ENCODE measurements at places on chromosomes 5 and 9.
A peak's percentile ranks its signal among the peaks of the same experiment; 100 is the strongest.

DNA sequence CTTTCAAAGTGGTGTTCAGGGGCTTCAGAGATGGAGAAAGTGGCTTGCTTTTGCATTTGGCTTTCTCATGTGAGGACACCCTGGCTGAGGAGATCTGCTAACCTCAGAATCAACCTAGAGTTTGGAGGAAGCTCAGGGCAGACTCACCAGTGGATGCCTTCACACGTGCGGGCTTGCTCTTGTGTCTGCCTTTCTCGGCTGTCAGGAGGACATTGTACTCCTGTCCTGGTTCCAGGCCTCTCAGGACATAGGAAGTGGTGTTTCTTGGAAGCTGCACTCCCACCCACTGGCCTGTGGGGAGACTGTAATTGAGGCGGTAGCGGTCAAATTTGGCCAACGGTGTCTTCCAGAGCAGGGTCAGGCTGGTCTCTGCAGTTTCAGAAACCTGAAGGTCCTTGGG lies 44.5 kb downstream of the TNC start:
- no peak for DNase-seq

DNA sequence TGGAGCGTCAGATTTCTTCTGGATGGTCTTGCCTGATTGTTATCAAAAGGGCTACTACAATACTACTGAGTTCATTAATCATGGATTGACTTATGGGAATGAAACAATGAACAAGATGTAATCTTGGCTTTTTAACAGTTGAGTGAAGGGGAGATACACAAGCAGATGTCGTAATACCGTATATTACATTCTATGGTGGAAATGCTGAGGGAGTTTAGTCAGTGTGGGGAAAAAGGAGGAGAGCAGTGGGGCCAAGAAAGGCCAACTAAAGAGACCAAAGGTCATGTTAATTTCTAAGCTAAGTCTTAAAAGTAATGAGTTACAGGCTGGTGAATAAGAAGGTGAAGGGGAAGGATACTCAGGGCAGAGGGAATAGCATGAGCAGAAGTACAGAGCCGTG lies 29.0 kb upstream of the PSAT1 start:
- DNase-seq: no peak

DNA sequence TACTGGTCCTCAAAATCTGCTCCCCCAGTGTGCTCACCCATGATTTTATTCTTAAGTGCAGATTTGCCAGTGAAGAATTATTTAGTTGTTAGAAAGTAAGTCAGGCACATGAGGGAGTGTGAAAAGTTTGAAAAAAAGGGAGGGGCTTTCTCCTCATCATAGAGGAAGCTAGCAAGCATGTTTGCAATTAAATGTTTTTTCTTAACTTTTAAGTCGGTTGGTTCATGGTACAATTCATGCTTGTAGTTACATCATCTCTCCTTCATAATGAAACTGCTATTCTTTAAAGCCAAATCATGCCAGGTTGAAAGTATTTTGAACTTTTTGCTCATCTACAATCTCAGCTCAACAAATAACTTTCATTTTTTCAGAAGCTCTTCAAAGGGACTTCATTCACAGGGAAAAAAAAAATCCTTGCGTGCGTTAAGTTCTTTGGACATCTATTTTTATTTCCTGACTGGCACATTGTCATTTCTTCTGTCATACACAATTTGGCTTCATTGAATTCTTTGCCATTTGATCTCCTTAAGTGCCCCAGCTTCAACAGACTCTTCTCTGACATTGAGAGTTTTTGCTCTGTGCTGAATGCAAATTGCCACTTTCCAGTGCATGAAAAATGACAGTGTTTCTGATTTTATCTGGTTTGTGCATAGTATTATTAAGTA lies 456.9 kb downstream of the TMEM232 start:
- DNase-seq: peak; percentile 66

DNA sequence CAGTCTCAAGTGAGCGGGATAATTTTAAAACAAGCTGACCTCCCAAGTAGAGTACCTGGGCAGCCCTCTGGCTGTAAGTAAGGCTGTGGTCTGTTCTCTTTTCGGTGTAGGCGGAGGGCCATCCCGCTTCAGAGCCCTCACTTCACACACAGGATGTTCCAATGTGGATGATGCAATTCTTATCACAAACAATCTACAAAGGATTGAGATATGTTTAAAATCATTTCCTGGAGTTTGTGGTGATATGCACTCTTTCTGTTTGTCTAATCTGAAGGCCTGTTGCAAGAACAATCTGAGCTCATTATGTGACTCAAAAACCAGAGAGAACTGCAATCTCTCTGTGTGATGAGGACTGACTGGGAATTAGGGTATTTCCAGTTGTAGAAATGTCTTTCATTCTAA lies 42.5 kb downstream of the ITGA2 start:
- DNase-seq: peak; percentile 60

DNA sequence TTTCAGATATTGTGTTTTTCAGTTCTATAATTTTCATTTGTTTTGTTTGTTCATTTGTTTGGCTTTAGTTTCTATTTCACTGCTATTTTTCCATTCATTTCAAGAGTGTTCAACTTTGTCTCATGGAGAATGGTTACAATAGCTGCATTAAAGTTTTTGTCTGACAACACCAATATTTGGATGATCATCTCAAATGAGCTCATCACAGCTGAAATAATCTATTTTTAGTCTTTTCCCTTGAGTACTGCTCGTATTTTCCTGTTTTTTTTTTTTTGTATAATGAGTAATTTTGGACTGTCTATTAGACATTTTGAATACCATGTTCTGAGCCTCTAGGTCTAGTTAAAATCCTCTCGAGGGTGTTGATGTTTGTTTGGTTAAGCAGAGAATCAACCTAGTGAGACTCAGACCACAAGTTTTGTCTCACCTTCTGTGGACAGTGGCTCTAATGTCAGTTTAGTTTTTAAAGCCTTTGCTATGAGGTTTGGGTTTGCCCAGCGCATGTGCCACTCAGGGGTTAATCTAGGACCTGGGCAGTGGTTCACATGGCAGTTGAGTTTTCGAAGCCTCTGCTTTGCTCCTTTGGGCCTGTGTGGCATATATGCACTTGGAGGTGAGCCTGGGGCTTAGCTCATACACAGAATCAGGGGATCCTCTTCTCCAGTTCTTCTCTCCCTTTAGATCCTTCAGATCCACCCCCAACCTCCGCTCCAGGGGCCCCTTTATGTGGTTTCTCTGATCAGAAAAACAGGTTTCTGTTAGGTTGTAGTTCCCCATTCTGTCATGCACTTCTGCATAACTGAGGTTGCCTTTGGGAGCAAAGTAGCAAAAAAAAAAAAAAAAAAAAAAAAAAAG lies 79.8 kb downstream of the ARSB start:
- DNase-seq: peak; percentile 18

DNA sequence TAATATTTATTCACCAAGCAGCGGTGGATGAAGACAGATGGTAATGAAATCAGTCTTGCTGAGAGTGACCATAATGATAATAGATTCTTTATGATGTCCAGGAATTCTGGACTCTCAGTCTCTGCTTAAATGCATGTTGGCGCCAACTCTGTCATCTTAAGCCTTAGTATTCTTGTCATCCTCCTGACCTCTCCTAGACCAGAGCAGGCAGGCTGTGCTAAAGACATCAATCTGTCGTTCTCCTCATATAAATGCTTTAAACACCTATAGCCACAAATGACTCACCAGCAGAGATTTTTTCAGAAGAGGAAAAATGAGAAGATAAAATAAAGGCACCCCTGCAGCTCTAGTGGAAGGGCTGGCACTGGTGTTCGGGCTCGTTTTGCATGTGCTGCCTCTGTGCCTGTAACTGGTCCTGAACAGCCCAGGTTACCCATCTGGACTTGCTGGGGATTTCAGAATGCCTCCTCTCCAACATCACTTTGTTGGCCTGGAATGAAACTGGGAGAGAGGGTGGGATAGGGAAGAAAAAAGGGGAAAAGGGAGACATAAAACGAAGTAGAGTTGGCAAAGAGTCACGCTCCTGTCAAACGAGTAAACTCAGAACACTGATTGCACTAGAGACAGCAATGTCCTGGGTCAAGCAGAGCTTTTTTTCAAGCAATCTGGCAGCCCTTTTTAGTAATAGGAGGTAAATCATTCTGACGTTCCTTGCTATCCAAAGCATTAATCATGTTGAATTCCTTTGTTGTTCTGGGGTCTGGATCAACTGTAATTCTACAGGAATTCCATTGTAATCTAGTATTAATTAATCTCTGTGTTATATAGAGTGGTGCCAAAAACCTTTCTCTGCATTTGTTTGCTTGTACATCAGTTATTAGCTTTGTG lies 195.5 kb upstream of the CLINT1 start:
- no peak for DNase-seq

- DNase-seq: no peak
Observed at GRCh38 chr9:131554087-131554842, 8.9 kb downstream of the PRRT1B start.

GRCh38 chr9:131446276-131446675 lies 52.4 kb downstream of the PRRC2B start:
- DNase-seq: no peak

DNA sequence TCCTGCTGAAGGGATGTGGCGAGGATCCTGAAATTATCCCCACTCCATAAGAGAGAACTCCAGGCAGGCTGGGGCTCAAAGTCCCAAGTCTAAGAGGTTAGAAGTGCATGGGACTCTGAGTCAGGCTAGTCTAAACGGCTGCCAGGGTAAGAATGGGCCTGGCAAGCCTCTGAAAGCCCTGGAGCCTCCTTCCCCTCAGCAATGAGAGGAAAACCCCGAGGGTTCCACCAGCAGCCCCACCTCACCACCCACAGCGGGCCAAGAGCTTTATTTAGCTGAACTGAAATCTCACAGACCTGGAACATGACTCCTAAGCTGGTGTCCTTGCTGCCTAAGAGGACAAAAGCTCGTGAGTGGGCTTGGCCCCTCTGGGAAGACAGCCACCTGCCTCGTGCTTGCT lies 135.5 kb downstream of the SEC61B start:
- DNase-seq: peak; percentile 38

DNA sequence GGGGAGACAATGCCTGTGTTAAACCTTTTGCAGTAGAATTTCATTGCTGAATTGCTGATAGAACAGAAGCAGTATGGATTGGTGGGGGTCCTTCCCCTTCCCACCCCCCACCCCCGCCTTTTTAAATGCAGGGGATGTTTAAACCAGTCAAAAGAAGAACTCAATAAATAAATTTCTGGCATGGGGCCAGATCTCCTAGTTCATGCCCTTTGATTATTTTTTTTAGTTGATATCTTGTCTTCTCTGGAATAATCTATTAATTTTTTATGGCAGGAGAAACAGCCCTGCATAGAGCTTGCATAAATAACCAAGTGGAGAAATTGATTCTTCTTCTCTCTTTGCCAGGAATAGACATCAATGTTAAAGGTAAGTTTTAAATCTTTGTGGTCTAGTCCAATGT lies 72.8 kb downstream of the SLF1 start:
- no peak for DNase-seq

DNA sequence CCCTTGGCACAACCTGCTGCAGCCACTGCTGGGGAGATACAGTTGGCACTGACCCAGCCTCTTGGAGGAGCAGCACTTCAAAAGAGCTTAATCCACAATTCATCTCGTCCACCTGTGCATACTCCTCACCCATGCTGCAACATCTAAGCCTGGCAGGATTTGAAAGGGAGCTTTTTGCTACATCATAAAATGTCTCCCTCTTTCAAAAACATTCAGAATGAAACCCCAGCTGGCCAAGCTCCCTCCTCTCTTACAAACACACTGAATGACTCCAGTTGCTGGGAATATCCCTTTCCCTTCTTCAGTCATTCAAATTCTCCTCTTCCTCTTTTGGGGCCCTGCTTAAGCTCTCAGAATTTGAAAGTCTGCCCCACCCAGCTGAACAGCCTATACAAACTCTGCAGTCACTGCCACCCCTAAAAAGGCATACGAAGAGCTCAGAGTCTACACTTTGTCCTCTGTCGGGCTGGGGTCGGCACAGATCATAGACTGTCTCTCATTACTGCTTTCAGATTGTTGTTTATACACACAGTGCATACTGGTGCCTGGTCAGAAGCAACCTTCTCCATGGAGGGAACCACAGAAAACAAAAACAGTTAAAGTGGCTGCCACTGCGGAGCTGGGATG lies 8.8 kb upstream of the C5orf15 start:
- no peak for DNase-seq

DNA sequence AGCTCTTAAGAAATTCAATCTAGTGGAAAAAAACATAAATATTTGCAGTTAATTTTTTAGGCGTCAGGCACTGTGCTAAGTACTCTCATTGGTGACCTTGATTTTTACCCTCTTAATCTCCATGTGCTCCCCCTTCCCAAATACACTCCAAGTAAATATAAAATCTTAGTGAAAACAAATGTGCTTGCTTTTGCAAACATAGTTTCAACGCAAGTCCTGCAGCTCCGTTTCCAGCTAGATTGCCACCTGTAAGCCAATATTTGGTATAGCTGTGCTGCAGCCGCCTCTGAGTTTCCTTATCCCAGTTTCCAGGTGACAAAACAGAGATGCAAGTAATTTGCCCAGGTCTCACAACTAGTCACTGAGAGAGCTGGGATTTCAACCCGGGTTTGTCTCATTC lies 1.9 kb upstream of the MTMR12 start:
- no peak for DNase-seq

GRCh38 chr5:38257308-38258041 lies 884 bp upstream of the EGFLAM start:
- DNase-seq: no peak

DNA sequence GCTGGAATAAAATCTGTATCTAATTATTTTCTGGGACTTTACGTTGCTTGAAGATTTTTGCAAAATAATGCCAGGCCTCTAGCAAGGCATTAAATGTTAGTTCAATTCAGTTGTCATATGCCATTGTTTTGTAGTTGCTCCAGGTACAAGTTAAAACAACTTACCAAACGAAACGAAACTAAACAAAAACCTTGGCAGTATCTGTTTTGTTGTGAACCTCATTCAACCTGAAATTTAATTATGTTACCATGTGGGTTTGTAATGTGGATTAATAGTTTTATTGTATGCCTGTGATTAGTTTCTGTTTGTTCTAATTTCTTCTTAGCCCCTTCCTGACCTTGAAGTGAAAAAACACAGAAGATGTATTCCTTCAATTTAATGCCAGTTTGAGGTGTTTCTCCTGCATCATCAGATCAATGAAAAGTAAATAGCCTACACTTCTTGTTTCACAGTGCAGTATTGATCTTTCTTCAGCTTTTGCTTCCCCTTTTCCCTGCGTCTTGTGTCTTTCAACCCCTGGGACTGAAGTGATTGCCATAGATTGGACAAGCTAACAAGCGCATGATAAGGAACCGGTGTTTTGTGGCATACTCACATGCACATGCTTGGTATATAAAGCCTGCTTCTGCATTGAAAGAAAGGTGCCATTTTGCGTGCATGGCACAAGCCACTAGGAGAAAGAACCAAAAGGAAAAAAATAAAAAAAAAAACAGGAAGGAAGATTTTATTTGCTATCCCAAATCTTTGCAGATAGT lies 699.0 kb upstream of the ARRDC3 start:
- DNase-seq: no peak

- DNase-seq: peak; percentile 84
Observed at GRCh38 chr5:171755354-171755821, 30.2 kb upstream of the SMIM23 start.

GRCh38 chr9:109238655-109239054 lies 71.6 kb upstream of the FRRS1L start:
- DNase-seq: peak; percentile 55

Measured in AG10803 (cell line).